ENCODE measurements at places on chromosomes 11 and 22.

GRCh38 chr11:85115798-85116197, 511.3 kb downstream of the DLG2 start:
- peak; percentile 35 for DNase-seq

DNA sequence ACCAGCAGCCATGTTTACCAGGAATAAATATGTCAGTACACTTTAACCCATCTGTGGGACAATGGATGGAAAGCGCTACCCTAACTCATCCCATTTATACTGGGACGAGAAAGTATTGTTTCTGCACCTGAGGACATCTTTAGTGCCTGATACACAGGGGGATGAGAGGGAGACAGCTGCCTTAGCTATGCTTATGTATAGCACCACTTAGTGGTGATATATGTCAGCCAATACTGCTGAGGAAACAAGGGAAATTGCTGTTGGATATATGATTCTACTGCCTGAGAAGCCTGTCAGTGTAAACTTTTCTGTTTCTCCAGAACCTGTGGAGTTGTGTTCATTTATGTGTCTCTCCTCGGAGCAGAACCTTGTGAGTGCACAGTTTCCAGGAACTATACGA, 13.3 kb upstream of the CEP295 start:
- DNase-seq, result peak; percentile 14

- DNase-seq, result no peak
Observed at GRCh38 chr11:2385156-2386151, 8.3 kb downstream of the CD81 start.

- DNase-seq, result peak; percentile 80
Observed at GRCh38 chr22:29870574-29870973, 12.4 kb upstream of the MTMR3 start.

GRCh38 chr11:33391893-33392251, 134.7 kb downstream of the HIPK3 start:
- no peak for DNase-seq

DNA sequence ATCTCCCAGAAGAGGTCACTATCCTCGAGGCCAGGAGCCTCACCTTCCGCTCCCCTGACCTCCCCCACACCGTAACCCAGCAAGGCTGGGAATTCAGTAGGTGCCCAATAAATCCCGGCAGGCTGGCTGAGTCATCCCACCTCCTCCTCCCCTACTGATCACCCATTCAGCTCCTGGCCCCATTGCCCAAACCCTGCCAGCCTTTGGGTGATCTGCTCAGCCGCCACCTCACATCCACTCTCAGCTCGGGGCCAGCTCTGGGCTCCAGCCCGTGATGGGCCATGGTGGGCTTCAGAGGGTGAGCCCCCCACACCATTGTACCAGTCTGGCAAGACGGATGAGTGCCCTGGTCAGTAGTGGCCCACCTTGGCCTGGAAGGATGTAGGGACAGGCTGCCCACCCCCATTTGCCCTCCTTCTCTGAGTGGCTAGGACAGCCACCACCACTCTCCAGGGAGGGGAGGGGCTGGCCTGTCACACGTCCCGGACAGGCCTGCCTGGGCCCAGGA, 8.2 kb downstream of the TRPM5 start:
- no peak for DNase-seq

GRCh38 chr11:122755409-122755808, 82.9 kb upstream of the CRTAM start:
- DNase-seq, result no peak

All from kidney tubule cell (primary cell).